GM06990 (cell line): ENCODE measurements at places on chromosomes 5 and 9.

DNA sequence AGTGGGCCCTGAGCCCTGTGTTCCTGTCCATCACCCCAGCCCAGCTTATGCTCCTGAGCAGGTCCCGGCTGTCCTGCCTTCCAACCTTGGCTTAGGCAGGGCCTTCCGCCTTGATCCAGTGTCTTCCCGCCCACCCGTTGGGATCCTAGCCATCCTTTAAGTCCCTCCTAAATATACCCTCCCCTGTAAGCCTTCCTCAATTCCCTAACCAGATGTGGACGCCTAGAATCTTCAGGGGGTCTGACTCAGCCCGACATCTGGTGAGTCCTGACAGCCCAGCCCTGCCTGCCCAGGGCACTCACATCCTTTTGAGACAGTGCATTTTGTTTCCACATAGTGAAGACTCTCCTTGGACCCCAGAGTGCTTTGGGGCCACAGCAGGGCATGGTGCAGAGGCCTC, 23.7 kb downstream of the SLC6A7 start:
- no peak for DNase-seq

GRCh38 chr5:81601919-81602318, 149.0 kb downstream of the SSBP2 start:
- DNase-seq = no peak

DNA sequence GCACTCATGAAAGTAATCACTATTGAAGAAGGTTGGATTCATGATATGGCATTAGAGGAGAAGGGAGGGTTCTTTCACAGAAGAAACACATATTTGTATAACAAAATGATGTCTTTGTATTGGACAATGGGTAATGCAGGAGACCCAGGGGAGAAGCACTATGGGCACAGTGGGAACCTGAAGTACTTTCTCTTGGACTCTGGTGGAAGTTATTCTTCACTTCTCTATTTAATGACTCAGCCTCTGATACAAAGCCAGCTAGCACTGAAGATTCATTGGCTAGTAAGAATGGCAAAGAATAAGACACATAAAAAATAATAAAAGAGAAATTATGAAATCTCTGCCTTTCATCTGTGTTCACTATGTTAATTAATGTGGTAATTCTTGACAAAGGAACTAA, 149.9 kb upstream of the PRR16 start:
- no peak for DNase-seq

DNA sequence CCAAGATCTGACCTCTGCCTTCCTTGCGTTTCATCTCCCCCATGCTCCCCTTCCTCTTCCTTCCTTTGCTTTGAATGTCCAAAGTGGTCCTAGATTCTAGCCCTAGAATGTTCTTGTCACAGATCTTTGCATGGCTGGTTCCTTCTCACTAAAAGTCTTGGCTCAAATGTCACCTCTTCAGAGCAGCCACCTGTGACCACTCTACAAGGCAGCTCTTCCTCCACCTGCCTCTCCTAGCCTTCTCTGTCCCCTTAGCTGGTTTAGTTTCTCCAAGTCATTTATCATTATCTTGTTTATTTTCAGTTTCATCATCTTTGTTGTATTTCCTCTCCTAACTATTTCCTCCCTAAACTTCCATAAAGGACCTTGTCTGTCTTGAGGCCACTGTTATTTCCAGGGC, 7.1 kb upstream of the OCLN start:
- no peak for DNase-seq

DNA sequence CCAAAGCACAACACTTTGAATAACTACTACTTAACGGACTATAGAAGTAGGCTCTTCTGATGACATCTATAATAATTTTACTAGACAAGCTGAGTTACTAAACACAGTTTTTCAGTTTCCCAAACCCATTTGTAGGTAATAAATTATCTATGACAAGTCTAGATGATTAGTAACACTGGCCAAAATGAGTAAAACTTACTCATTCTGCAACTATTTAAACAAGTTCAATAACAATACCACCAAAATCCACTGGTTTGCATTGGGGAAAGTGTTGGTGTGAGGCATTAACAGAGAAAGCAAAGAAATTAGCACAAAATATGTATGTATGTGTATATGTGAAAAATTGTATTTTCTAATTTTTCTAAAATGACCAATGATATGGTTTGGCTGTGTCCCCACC, 119.3 kb downstream of the NR2F1-AS1 start:
- no peak for DNase-seq
